ENCODE measurements at places on chromosomes 2 and 18.

DNA sequence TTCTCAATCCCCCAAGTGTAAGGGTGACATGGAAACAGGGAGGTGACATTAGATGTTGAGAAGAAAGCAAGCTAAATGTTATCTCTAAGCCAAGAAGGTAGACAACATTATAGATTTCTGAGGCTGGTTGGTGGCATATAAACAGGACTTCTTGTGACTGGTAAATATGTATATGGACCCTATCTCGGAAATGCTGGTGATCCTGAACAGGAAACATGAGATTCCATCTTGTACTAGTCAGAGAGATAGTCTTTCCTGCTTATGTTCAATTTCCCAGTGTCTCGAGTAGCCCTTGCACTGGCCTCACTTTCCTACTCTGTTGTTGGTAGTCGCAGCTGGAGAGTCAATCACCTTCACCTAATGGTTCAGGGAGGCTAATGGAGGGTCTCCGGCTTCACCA is 26.8 kb downstream of the MOGAT1 start:
- no peak for DNase-seq

DNA sequence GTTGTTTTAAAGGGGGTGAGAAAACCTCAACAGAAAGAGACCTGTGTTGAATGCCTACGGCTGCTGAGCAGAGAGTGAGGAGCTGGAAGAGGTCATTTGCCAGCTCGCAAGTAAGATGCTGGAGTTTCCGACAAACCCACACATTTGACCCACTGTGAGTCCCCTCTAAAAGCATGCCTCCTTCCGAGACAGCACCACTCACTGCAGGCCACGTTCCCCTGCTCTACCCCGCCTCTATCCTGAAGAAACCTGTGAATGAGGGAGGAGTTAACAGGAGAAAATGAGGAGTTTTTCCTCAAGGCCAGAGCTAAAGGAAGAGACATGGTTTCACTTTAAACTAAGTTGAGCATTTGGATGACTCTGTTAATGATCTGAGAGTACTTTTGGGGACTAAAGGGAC is 188.7 kb downstream of the DPP10 start:
- no peak for DNase-seq

DNA sequence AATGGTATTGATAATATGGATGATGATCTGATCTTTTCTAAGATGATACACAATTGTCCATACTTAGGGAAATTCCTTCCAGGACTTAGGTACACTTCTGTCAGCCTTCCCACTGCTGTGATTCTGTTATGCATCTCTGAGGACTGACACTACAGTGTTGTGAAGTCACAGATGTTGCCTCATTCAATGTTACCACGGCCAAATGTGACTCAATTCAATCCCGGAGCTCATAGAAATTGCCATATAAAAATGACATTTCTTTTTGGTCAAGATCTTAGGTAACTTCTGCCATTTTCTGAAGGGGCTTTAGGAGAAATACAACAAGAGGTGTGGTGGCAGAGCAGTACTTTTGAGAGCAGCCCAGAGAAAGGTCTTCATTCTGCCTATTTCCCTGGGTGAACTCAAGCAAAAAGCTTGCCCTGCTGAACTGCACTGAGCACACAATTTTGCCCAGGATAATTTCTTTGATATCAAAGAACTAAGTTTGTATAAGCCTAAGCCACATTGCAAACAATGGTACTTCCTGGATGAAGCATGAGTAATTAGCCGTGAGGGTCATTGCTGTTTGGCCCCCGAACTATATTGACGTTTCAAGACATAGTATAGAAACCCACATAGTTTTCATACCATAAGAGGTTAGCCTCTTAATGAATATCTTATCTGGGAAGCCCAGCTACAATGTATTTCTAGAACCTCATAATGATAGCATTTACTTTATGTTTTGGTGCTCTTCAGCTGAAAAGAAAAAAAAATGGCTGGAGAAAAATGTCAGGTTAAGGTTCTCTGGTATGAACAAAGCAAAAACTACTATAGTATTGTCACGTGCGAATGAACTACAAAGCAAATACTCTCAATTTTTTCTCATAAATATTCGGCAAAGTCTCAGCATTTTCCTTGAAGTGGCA is 437.4 kb downstream of the MEIS1 start:
- DNase-seq = no peak

GRCh38 chr2:224151161-224151560 is 112.1 kb upstream of the SERPINE2 start:
- no peak for DNase-seq

DNA sequence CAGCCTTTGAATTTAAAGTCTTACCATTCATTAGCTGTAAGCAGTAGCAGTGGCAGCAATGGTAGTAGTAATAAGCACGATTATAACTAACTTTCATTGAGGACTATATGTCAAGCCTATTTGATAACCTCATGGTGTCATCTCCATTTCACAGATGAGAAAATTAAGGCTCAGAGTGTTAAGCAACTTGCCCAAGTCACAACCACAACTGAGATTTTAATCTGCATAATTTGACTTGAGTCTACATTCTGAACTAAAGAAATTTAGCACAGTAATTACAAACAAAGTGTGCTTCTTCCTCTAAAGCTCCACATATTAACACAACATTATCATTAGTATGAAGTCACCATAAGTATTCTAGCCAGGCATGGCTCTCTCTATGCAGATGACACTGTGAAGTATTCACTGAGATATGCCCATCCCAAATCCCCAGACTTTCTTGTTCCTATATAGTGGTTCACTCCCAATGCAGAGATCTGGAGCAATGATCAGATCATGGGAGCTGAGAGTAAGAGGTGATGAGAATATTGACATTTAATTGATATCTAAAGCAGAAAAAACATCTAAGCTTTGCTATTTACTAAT is 120.2 kb downstream of the ATAD2B start:
- no peak for DNase-seq

GRCh38 chr2:190528521-190529001 is 6.0 kb downstream of the NEMP2 start:
- DNase-seq = no peak

DNA sequence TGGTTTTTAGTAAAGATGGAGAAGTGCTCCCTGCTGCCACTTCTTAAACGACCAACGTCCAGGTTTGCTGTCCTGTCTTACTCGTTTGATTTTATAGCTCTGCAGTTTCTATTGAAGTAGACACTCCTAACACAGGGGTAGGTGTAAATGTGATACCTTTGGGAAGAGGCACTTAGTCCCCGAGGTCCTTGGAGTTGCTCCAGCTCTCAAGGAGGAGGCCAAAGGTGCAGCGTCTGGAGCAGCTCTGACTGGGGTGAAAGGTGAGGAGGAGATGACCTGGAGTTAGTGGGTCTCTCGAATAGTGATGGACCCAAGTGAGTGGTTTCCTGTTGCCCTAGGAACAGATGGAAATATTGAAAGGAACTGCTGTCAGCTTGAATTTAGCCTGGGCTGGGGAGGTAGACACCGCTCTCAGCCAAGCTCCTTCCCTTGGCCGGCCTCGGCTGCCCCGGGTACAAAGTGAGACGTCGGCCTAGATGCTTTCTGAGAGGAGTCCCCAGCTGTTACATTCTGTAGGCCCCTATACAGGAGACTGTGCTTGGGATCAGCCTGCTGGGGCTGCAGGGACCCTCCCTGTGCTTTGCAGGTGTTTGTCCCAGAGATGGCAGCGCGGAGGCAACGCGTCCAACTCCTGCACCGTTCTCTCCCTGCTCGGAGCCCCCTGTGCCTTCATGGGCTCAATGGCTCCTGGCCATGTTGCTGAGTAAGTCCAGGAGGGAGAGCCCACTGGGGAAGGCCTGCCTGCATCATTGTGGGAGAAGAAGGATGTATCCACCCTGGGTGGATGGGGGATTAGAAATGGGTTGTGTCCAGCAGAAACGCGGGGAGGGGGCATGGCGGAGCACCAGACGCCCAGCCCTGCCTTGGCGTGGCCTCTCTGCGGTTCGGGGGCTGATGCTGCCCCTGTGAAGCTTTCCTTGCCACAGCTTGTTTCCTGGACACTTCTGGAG is 5.4 kb downstream of the KHK start:
- DNase-seq = no peak

- DNase-seq = peak; percentile 78
These were observed 24.0 kb downstream of the C2orf49 start for GRCh38 chr2:105361102-105361889.

GRCh38 chr2:66547118-66547517 is 112.2 kb downstream of the MEIS1 start:
- DNase-seq = no peak

DNA sequence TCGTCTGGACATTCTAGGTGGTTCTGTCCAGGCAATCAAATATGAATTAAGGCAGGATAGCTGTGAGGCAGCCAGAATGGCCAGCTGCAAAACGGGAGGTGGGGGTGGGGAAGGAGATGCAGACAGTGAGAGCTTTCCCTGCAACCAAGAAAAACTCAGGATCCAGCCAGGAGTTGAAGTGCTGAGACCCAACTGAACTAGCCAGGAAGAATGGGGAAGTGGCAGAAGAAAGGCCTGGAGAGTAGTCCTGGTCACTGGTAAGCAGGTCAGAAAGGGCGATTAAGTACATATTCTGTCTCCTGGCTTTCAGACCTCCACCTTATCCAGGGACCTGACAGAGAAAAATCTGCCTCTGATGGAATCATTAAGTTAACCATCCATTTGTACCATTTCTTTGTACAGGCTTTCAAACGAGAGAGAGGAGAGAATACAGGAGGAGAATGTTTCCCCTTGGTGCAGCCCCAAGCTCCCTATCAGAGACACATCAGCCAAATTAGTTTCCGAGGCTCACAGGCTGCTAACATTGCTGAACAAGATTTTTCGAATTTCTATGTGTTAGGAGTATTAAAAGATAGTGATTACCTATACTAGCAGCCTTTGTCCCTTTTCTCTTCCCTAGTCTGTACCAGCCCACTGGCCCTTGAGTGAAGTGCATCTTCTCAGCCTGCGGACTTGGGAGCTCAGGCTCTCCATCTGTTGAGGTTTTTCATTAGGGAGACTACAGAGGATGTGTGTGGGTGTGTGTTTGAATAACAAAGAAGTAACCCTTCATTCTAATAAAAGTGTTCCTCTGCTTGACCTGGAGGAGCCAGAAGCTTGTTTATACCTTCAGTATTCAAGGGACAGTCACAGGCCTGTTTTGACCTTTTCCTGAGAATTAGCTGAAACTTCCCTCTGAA is 12.5 kb upstream of the HOXD1 start:
- no peak for DNase-seq

DNA sequence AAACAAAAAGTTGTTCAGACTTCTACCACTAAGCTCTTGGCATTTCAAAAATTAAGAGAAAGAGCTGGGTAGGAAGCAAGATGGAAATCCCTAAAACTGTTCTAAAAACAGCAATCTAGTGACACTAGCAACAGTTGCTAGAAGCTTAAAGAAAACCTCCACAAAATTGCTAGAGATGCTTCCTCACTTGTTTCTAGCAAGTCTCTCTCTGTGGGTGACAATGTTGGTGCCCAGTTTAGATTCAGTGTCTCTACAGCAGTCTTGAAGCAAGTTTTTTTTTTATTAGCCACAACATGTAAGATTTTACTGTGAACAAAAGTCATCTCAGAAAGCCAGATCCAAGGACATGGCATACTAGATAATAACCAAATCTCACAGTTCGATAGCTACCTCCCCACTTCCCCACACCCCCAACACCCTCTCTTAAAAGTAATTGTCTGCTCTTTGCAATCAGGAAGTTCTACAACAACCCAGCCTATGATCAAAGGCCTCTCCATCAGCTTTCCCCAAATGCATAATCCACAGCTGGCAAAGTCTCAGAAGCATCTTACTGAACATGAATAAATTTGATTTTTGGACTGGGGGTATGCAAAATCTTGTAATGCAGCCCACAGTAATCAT is 70.0 kb downstream of the ANKRD44 start:
- peak; percentile 72 for DNase-seq

DNA sequence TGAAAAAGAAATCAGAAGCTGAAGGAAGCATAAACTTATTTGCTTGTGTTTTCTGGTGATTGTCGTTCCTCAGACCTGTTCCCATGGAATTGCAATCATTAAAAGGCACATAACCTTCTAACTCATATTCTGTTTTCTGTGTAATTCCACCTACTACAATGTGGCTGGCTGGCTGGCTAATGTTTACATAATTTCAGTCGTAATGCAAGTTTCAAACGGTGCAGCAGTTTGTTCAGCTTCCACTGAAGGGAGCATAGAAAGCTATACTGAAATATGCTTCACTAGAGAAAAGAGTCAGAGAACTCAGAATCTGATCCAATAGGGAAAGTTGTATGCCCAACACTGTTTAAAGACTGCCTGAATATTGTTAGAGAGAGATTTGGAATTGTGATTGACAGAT is 27.1 kb upstream of the SCN7A start:
- DNase-seq = no peak

GRCh38 chr2:12316476-12316875 is 400.3 kb upstream of the TRIB2 start:
- DNase-seq = no peak

GRCh38 chr2:8191427-8191826 is 490.4 kb upstream of the ID2 start:
- DNase-seq = no peak

- no peak for DNase-seq
These were observed 377.1 kb upstream of the CNTNAP5 start for GRCh38 chr2:123648016-123648415.

DNA sequence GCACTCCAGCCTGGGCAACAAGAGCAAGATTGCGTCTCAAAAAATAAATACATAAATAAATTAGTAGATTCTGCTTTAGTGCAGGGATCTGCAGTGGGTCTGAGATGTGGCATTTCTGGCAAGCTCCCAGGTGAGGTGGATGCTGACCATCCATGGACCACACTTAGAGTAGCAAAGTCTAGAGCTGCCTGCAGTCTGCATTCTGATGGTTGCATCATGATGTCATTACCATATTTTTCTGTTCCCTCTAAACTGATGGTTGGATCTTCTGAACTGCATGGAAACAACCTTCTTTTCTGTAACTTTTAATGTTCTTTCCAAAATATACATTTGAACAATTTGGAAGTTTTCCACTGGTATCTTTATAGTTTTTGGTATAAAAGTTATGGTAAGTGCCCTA is 42.9 kb downstream of the MYL12B start:
- no peak for DNase-seq

DNA sequence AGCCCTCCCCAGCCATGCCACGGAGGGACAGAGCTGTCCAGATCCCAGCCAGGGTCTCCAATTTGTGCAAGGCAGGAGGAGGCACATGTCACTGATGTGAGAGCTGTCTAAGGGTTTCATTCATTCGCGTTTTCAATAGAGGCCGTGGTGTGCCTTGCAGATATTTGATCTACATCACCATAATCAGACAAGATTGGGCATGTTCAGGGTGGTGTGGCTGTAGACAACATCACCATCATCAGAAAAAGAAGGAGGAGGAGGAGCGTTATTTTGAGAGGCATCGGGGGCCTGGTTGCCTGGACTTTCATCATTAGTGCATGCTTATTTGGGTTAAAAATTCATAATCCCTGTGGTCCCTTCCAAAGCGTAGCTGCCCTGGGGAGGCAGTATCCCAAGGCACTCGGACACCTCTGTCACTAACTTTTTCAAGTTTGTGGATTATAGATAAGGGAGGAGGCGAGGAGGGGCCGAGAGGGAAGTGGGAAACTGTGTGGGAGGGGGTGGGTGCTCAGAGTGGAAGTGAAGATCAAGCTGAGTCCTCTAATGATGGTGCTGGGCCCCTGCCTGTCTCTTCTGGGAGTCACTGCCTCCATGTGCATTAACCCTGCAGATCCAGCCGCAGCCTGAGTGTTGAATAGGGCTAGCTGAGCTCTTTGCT is 194.1 kb downstream of the CTIF start:
- DNase-seq = no peak

- no peak for DNase-seq
These were observed 1.2 kb downstream of the SFT2D3 start for GRCh38 chr2:127702395-127703009.

Data from activated CD4-positive, alpha-beta T cell treated with anti-CD3 and anti-CD28 coated beads, Interleukin-2, amount 10 ng/mL, durations not matched to agents 24 days and 14 days (primary cell).